NCI-H226 (cell line): ENCODE measurements at places on chromosomes 2 and 18.

DNA sequence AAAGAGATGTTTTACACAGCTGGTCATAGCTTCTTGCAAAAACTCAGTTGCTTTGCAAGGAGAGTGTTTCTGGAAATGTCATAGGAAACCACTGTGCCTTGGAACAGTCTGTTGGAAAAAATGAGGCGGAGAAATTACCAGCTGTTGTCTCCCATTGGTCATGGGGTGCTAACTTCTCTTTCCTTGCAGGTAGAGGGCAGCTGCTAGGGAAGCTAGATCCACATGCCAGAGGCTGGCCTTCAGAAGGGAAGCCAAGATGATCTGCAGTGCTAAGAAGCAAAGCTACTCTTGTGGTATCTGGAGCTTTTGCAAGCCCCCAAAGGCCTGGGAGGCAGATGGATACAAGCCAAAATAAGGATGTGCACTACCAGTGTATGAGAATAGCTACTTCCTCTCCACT is 34.8 kb upstream of the LAMA1 start:
- peak; percentile 39 for DNase-seq

DNA sequence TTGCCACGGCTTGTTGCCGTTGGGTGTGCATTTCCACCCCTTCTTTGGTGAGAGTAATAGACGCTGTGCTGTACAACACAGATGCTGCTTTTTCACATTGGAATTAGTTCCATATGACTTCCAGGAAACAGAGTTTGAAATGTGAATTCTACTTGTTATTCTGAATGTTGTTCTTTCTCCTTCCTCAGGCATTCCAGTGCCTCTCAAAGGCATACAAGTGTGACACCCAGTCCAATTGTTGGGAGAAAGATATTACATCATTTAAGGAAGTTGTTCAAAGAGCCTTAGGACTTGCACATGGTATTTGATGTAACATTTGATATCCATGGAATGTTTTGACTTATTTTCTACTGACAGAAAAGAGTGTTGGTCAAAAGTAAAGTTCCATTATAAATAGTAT is 134.4 kb upstream of the LTBP1 start:
- DNase-seq, result no peak

GRCh38 chr2:64227603-64228125 is 83.4 kb upstream of the PELI1 start:
- DNase-seq, result no peak

GRCh38 chr2:42651057-42651456 is 82.6 kb downstream of the MTA3 start:
- DNase-seq, result no peak

DNA sequence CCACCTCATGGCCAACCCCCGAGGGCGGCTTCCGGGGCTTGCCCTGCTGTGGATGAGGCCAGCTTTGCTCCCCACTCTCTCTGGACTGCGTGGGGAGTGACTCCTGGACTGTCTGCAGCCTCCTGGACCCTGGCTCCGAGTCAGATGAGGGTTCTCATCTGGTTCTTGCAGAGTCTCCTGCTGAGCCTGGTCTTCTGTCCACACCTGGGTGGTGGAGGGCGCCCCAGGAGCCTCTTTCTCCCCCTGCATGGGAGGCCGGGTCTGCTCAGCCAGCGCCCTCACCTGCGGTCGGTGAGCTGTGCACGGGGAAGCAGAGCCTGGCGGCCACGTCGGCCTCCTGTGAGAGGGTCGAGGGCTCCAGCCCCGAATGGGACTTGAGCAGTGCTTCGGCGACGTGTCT is 78.3 kb downstream of the RTP5 start:
- DNase-seq, result no peak

GRCh38 chr2:81835321-81836000 is 1530.9 kb upstream of the LRRTM1 start:
- no peak for DNase-seq

GRCh38 chr2:217445723-217446122 is 557.1 kb downstream of the TNS1 start:
- no peak for DNase-seq

GRCh38 chr18:12059334-12060181 is 34.1 kb upstream of the ANKRD62 start:
- DNase-seq, result peak; percentile 26

GRCh38 chr2:227595797-227596196 is 2.9 kb upstream of the SCYGR2 start:
- no peak for DNase-seq

GRCh38 chr2:33108483-33109443 is 162.0 kb downstream of the LTBP1 start:
- no peak for DNase-seq

- DNase-seq, result no peak
Observed at GRCh38 chr2:137096693-137097092, 331.3 kb downstream of the THSD7B start.

- no peak for DNase-seq
Observed at GRCh38 chr2:19020144-19021099, 338.0 kb downstream of the OSR1 start.

- peak; percentile 79 for DNase-seq
Observed at GRCh38 chr2:219362524-219363164, 25.1 kb downstream of the DNPEP start.

- no peak for DNase-seq
Observed at GRCh38 chr18:48787203-48788151, 163.3 kb downstream of the SMAD7 start.

DNA sequence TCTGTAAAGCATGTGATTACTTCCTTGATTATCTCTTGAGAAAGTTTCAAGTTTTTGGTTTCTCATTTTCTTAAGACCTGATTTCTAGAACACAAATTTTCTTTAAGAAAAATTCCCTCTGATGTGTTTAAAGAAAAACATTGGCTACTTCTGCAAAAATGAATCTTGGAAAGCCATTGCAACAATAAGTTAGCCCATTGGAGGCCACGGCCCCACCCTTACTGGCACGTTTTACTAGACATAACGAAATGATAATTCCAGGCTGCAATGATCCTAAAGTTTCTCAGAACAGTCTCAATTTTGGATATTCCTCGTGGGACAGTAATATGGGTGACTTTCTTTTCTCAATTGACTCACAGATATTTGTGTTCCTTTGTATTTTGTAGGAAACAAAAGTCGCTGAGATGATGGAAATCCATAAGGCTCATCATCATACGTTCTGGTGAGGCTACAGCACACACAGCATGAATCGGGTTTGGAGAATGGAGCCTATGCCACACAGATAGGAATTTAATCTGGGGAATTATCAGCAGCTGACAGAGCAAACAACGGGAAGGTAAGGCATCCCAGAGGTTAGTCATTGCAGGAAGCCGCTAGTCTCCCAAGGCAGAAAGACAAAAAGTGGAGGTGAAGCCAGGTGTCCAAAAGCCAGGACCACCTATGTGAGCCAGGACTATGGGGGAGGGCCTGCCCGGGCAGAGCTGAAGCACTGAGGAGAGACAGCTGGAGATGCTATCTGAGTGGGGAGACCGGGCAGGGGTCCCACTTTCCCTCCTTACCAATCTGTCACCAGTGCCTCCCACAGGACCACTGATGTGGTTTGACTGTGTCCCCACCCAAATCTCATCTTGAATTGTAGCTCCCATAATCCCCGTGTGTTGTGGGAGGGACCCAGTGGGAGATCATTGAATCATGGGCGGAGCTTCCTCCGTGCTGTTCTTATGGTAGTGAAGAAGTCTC is 35.9 kb downstream of the SOWAHC start:
- no peak for DNase-seq

- no peak for DNase-seq
Observed at GRCh38 chr2:225354281-225354774, 45.2 kb upstream of the NYAP2 start.

- no peak for DNase-seq
Observed at GRCh38 chr2:120660056-120660694, 75.5 kb upstream of the GLI2 start.

GRCh38 chr18:73895701-73896100 is 251.9 kb downstream of the FBXO15 start:
- no peak for DNase-seq

DNA sequence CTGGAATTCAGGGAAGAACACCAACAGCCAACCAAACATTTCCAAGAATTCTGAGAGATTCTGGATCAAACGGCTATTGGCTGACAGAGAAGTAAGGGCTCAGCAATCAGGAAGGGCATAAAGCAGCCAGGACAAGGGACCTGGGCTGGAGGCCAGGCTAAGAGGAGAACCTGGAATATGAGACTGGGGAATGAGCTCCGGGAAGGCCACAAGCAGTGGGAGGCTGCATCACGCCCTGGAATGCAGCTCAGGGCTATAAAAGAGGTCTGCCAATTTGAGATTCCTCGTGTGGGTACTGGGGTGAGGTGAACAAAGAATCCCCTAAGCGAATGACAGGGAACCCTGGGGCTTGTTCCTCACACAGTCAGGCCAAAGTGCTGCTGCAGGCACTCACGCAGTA is 60.4 kb downstream of the ANO7 start:
- no peak for DNase-seq

DNA sequence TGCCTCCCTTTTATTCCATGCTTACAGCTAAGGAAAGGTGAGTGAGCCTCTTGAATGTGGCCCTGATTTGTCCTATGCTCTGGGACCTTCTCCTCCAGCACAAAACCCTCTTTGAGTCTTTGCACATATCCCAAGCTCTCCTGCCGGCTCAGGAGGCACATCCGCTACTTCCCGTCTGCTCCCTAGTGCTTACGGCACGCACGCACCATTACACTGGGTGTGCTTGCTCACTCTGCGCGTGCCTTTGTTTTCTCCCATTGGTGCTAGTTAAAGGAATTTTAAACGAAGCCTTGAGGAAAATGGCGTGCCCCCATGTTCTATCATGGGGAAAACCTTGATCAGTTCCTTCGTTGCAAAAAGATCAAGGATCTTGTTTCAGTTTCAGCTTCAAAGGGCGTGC is 7.9 kb upstream of the DGKD start:
- no peak for DNase-seq

GRCh38 chr2:17148407-17149145 is 369.7 kb downstream of the RAD51AP2 start:
- no peak for DNase-seq

DNA sequence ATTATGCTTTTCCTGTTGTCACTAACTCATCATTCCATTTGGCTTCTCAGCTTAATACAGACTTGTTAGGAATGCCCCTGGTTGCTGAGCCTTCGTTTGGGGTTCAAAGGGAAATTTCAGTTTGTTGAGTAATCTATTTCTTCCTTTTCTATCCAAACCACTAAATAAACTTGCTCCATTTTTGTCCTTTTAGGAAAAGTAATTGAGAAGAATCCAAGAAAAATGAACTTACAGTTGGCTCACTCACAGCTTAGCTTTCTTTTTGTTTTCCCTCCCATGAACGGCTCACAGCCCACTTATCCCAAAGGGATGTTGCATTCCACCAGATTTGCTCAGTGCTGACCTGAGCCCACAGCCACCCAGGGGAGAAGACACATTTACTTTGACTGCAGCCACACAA is 73.9 kb downstream of the SOX11 start:
- DNase-seq, result no peak

GRCh38 chr2:235855011-235855410 is 313.2 kb downstream of the GBX2 start:
- DNase-seq, result no peak

GRCh38 chr2:110992886-110993285 is 127.8 kb upstream of the BCL2L11 start:
- DNase-seq, result no peak

DNA sequence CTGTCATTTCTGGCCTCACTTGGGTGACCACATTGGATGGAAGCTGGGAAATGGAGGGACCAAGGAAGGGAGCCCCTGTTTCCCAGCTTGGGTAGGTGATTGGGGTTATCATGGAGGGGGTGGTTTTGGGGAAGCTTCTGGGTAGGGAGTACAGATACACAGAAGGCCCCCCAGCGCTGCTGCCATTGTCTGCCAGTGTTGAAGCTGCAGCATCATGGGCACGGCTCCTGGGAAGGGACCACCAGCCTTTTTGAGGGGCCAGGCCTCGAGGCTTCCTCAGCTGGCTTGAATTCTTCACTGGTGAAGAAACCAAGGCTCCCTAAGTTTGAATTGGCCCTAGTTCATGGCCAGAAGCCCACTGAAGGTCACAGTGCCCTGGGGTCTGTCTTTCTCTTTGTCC is 25.2 kb downstream of the SH3RF3 start:
- no peak for DNase-seq

GRCh38 chr2:20609995-20610357 is 40.9 kb downstream of the HS1BP3 start:
- DNase-seq, result no peak

GRCh38 chr2:129885735-129886134 is 93.7 kb upstream of the RAB6C start:
- no peak for DNase-seq

DNA sequence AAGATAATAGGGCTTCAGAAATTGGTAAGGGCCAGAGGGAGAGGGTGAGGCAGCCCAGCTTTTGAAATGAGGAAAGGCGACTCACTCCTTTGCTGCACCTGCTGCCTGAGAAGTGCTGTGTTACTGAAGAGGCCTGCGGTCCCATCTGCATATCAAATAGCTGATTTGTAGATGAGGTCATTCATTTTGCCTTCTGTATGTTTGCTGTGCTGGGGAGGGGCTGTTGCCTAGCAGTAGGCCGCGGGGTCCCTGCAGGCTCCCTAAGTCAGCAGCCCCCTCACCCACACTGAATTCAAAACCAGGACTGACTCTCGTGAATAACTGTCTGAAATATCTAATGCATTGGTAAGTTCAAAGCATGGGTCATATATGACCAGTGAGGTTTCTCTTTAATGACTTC is 377.2 kb downstream of the SOX11 start:
- no peak for DNase-seq

- DNase-seq, result peak; percentile 86
Observed at GRCh38 chr2:26068602-26069298, 34.9 kb downstream of the RAB10 start.

DNA sequence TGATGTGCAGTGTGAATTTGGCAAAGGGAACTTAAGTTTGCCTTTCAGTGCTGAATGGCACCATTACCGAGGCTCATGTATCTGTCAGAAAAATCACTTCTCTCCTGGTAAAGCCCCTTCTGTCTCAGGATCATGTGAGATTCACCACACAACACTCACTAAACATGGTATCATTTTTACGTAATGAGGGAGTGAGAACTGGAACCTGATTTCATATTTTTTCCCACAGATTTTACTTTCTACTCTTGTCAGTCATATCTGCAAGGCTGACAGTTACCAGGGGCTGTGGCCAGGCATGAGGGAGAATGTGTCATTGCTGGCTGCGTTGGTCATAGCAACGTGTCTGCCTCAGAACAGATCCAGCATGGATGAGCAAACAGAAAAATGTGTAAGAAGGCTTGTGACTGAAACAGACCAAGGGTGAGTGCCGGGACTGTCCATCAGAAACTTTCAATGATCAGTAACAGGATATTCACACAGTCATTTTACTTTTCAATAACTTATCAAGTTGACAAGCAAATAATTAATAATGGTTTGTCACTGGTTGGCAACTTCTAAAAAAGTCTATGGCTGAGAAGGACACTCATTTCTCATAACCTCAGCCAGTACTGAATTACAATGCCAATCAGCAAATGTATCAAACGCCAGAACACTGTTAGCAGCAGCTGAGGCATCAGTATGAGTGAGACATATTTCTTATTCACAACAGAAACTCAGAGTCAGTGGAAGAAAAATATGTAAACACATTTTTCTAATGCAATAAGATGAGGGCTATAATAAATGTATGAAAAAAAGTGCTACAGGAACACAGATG is 100.5 kb downstream of the CDC42EP3 start:
- DNase-seq, result peak; percentile 56

DNA sequence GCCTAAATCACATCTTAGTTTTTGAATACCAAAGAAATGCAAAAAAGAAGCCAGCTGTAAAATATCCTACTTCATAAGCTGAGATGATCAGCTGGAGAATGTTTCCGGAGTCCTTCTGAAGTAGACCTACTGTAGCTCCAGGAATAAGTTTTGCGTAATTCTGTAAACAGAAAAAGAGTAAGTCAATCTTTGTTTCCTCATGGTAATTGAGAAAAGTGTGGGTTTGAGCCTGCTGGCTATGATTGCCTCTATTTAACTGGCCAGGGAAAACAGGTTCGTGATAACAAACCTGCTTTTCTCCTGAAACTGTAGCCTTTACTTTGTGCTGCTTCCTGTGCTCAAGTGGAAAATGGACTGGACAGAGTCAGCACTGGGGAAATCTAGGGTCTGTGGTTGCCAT is 58.2 kb downstream of the ITGB6 start:
- no peak for DNase-seq
